ENCODE measurements at places on chromosomes 7 and 10.

GRCh38 chr10:98254234-98254974, 13.6 kb downstream of the LOXL4 start:
- DNase-seq: no peak

DNA sequence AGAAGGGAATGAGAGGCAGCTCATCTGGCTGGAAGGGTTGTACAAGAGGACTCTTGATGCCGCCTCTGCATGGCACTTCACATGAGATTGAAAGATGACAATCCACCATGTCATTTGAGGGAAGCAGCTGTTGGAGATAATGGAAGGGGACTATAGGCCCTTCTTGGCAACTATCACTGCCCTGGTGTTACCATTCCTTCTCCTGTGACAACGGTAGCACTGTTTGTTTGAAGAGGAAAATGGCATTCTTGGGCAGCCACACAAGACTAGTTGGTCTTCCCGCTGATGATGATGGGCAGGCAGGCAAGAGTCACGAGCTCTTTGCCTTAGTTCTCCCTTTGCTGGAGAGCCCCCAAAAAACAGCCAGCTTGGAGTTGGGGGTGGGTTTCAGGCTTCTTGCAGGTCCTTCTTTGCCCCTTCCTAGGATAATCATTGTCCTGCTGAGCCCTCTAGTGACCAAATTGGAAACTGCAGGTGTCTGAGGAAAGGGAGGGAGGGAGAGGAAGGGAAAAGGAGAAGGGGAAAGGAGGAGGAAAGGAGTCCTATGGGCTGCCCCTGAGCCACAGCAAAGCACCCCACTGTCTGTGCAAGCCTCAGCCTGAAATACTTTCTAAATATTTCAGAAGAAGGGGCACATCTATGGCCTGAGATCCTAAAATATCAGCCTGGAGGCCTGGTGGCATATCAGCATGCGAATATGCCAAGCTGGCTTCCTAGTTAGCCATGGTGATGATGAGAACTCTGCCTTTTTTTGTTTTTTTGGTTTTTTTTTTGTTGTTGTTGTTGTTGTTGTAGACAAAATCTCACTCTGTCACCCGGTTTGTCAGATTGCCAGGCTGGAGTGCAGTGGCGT, 165.6 kb upstream of the KMT2E start:
- peak; percentile 25 for DNase-seq

DNA sequence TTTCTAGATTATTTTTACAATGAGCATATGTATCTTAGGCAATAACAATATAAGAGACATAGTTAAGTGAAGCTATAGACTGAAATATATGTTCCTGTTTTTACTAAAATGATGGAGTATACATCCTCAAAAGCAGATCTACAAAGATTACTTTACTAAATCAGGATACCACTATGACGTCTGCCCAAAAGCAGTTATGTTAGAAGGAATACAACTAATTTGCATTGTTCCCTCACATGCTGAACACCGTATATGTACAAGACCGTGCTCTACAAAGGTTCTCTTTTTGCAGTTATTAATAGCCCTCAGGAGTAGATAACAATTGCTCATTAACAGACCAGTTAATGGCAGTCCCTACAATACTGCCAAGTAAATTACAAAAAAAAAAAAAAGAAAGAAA, 137.5 kb downstream of the CD36 start:
- DNase-seq: no peak

GRCh38 chr10:72502581-72502980, 123.3 kb downstream of the MICU1 start:
- no peak for DNase-seq

DNA sequence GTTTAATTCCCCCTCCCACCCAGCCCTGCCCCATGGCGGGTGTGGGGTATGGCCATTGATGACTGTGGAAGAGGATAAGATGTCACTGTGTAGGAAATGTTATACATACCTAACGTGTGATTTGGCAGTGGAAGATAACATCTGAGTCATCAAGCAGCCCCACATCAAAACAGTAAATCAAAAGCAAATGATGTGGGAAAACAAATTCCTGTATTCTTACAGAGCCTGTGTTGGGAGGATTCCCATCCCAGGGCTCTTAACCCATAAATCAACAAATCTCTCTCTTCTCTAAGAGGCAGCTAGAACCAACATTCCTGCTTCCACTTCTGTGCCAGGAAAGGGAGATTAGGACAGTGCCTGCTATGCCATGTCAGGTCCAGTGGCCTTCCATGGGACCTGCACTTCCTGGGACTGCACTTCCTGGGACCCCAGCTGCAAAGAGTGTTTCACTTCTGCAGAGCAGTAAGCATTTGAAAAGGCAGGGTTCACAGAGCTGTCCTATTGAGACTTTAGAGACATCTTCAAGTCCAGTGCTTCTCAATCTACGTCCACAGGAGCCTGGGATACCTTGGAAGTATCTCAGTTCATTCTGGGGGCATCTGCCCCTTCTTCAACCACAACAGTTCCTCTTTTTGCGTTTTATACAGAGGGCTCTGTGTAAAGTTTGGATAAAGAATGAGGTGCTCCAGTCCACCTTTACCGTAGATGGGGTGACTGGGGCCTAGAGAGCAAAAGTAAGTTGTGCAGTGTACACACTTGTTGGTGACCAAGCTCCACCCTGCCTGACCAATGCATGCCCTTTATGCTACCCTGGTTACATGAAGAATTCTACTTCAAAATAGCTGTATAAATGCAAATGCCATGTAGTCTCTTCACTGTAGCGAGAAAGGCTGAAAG, 45.7 kb downstream of the ATXN7L1 start:
- DNase-seq: no peak

- DNase-seq: no peak
These were observed 24.1 kb downstream of the OAT start for GRCh38 chr10:124394583-124394982.

DNA sequence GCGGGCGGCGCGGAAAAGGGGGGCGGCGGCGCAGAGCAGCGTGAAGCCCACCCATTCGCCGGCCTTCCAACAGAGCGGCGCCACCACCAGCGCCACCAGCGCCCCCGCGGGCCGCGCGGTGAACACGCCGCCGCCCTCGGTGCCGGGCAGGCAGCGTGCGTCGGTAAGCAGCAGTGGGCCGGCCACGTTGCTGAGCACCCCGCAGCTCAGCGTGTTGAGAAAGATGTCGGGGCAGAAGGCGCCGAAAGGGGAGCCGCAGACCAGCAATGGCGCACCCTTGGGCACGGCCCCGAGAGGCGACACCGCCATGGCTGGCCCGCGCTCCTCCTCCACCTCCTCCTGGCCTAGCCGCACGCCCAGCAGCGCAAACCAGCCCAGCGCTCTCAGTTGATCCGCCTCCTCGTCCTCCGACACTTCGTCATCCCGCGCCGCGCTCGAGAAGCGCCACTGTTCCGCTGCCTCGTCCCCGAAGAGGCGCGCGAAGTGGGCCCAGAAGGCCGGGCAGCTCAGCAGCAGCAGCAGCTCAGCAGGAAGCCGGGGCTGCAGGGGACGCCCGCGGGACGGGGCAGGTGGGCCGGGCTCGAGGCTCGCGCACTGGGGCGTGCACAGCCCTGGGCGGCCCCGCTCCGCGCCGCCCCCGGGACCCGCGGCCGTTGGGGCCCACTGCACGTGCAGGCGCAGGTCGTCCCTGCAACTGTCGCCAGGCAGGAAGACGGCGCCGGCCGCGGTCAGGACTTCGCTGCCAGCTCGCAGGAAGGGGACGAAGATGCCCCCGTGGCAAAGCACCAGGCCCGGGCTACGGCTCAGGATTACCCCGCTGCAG, 623 bp downstream of the TYSND1 start:
- peak; percentile 38 for DNase-seq

GRCh38 chr7:112260911-112261310, 54.4 kb downstream of the ZNF277 start:
- DNase-seq: no peak

- DNase-seq: no peak
These were observed 24.2 kb downstream of the ITGB8 start for GRCh38 chr7:20354610-20355528.

DNA sequence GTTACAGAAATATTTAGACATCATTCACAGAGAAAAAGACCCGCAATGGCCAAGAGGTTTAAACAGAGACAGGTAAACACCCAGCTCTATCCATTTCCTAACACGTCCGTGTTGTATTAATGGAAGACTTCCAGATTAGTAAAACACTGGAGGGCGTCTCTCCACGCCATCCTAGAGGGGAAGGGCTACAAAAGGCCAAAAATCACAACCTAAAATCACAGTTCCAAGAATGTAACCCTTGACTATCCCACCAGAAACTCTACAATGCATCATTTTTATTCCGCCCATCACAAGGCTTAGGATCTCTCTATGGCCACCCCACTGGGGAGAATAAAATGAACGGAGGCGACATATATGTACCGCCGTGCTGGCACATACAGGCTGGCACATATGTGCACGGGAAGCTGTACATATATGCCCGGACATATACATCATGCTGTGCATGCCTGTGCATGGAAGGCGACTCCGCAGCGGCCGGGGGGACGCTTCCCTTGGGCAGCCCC, 734 bp downstream of the PCLO start:
- no peak for DNase-seq

GRCh38 chr10:30092151-30092790, 32.9 kb upstream of the JCAD start:
- DNase-seq: no peak

DNA sequence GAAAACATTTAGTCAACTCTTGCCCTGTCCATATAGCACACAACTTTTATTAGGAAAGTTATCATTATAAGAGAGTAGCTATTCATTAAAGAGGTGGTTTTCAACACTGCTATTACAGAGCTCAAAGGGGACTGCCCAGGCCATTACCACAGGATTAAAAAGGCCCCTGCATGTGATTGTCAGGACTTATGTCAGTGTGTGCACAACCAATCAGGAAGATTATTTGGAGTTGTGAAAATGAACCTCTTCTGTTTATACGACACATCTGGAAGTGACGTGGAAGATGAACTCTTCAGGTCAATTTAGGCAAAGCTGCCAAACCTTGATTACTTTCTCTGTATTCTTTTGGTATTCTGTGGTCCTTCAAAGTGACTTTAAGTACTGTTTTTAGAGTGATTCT, 14.7 kb downstream of the CCNY start:
- DNase-seq: no peak

DNA sequence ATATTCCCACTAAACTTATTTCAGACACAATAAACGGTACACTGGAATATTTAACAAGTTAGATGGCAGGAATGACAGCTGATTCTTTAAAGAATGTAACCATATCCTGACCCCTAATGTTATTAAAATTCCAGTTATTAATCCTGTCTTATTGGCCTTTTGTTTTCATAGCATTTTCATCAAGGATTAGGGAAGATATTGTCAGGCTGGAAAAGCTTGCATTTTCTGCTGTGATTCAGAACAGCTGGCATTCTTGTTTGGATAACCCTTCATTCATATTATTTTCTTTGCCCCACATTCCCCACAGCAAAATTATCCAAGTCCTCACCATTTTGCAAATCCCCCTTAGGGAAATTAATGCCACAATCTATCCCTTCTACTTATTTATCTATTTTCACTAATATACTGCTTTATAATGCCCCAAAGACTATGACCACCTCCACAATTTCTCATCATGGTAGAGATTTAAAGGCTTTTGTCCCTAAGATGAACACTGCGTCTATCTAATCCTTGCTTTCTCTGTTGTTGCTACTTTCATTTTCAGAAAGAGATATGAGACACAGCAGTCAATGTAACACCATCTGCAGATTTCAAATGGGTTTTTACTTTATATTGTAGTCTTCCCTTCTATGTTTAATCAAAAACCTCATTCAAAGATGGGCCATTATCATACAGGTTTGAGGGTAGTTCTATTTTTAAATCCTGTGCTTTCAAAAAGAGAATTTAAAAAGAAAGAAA, 475.1 kb downstream of the PARD3 start:
- no peak for DNase-seq

GRCh38 chr10:64033711-64034110, 512.5 kb downstream of the REEP3 start:
- DNase-seq: no peak

DNA sequence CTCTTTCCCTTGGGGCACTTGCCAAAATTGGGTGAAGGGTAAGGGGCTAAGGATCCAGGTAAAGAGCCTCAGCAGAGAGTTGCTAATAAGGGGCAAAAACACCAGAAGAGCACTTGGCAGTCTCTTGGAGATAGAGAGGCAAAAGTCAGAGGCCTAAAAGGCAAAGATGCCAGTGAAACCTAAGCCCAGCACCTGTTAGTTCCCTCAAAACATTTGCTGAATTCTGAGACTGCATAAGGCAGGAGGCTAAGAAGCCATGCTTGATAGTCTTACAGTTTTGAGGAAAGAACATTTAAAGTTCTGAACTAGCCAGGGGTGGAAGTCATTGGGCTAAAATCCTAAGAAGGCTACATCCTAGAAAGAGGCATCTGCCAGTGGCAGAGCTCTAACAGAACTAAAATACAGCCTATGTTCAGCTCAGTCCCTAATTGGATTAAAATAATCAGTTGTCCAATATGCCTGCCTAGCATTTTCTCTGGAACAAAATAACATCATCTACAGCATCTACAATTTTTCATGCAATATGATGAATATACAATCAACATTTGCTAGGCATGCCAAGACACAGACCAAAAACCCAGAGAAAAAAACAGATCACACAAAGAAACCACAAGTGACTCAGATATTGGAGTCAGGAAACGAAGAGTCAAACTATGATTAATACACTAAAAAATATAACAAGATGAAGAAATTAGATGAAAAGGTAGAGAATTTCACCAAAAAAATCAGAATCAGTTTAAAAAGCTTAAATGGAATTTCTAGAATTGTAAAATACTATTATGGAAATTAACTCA, 7.7 kb downstream of the HTR7 start:
- no peak for DNase-seq

GRCh38 chr10:77686096-77686495, 48.5 kb upstream of the KCNMA1 start:
- DNase-seq: no peak

DNA sequence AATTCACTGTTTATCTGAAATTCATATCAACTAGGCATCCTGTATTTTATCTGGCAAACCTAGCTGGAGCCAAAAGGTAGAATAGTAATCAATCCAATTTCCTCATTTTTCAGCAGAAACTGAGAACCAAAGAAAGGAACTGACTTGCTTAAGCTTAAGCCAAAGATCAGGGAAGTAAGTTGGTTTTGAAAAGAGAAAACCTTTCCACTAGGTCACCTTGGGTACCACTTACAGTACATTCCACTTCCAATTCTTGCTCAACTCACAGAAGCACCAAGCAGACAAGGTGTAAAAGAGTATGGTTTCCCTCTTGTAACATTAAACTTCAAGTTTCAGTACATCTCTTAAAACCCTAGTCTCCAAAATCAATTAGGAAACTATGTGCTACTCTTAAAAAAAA, 79.6 kb downstream of the ZFAND4 start:
- no peak for DNase-seq

DNA sequence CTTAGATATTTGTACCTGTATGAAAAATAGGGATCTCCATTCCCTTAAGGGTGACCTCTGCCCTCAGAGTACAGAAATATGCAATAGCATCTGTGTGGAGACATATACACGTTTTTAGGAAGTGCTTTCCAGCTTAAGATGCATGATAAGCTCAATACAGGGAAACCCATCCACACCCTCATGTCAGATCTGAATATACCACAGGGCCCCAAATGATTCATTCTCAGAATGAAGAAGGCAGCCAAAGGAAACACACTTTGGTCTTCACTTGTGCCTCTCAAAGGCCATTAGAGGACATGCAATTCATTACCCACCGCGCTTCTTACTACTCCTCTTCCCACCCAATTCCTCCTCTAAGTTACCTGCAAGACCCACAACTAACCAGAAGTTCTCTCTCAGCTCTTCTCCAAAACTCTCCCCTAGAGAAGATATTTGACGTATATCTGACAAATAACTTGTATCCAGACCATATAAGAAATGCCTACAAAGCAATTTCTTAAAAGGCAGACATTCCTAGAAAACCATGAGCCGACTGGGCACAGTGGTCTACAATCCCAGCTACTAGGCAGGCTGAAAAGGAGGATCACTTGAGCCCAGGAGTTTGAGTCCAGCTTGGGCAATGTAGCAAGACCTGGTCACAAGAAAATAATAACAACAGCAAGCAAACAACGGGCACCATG, 103.0 kb downstream of the OAT start:
- no peak for DNase-seq
